IMR-90 (cell line): ENCODE measurements at places on chromosomes 4 and X.

- peak; percentile 13 for DNase-seq
These were observed 49.5 kb downstream of the SUPT20HL2 start for GRCh38 chrX:24264383-24264782.

- DNase-seq, result peak; percentile 56
These were observed 578 bp downstream of the DCUN1D4 start for GRCh38 chr4:51843309-51844152.

- DNase-seq, result no peak
These were observed 81.0 kb downstream of the PCDH18 start for GRCh38 chr4:137451172-137451825.

- DNase-seq, result no peak
These were observed 57.3 kb downstream of the RAP1GDS1 start for GRCh38 chr4:98318521-98318920.

GRCh38 chr4:165541851-165542459, 163.1 kb downstream of the CPE start:
- no peak for DNase-seq

DNA sequence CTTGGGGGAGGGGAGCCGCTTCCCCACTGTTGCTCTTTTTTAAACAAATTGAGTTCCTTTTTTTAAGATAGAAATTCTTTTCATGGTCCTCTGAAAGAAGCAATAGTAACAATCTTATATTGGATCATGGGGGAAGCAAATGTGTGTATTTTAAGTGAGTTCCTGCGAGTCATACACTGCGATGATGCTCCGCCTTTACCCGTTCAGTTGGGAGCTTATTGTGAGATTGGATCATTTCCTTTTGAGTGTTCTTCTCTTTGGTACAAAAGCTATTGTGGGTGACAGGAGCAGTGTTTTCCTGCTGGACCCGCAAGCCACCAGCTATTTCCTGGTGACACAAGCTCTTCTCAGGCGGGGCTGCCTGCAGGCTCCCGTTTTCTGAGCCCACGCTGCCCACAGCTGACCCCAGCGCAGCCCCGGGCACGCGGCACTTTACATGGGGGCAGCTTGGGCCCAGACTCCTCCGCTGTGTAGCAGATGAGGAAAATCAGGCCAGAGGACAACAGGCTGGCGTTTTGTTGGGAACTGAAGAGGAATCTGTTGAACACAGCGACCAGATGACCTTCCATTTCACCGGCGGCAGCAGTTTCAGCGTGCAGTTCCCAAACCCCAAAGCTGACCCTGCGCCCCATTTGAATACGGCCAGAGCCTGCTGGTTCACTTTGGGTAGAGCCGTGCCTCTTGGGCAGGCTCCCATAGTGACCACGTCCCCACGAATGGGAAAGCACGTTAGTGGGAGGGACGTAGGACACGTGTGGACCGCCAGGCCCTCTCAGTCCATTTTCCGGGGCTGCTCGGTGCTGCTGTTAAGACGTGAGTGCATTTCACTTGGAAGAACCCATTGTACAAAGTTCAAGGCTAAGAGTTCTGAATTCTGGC, 12.2 kb downstream of the TADA2B start:
- DNase-seq, result peak; percentile 69

GRCh38 chrX:56385336-56385735, 153.2 kb downstream of the KLF8 start:
- no peak for DNase-seq

DNA sequence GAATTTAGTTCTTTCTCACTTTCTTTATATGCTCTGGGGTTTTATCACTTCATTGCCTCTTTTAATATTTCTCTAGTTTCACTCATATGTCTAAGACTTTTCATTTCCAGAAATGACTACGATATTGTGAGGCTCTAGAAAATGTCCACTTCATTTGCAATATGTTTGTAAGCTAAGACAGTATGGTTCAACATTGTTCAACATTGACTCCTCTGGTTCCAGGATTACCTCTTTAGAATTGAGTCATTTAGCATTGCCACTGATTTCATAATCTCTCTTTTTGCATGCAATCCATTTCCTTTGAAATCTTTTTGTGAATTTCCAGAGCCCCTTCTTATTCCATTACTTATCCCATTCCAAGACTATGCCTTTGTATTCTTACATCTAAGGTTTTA, 32.3 kb downstream of the BBS12 start:
- DNase-seq, result peak; percentile 92
